ENCODE measurements at places on chromosomes 6 and 20.

DNA sequence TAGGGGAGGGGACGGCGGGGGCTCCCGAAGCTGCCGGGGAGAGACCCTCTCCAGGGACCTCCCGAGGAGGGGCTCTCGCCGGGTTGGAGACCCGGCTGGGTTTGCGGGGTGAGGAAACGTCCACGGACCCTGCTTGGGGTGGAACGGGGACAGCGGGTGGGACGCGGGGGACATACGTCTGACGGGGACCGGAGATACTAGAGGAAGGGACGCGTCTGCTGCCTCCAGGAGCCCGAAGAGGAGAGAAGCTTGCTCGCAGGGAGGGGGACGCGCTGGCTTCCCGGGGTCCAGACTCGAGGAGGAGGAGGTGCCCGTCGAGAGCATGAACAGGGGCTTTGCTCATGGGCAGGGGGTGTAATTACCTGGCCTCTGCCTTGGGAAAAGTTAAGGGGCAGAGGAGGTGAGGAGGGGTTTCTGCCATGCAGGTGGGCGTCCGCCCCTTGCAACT lies 593 bp downstream of the DNMT3B start:
- no peak for DNase-seq

DNA sequence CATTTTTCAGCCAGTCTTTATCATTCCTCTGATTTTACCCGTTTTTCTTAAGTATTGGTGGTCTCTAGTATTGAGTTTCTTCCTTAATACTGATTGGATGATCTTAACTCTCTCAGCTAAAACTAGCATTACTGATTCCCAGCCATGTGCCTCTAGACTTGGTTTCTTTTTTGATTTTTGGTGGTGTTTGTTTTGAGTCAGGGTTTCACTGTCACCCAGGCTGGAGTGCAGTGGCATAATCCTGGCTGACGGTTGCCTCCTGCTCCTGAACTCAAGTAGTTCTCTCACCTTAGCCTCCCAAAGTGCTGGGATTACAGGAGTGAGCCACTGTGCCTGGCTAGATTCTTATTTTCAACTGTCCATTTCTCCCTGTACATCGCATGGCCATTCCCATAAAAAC lies 24.9 kb downstream of the DPPA5 start:
- DNase-seq = no peak

GRCh38 chr6:71236926-71237434 lies 51.6 kb upstream of the OGFRL1 start:
- no peak for DNase-seq

- no peak for DNase-seq
These were observed 215.7 kb downstream of the SLC35F1 start for GRCh38 chr6:118122801-118123200.

GRCh38 chr20:57034001-57034400 lies 232.4 kb downstream of the BMP7 start:
- no peak for DNase-seq

DNA sequence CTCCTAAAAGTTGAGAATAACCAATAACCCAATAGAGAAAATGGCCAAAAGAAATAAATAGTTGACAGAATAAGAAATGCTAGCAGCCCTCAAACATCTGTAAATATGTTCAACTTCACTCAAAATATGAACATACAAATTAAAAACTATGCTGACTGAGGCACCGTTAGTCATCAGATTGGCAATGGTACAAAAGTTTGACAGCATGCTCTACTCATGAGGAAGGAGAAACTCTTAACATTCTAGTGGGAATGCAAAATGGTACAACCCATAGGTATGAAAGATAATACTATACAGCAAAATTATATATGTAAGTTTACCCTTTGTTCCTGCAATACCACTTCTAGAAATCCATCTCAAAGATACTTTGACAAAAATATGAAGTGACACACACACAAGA lies 1.6 kb upstream of the ZSCAN12 start:
- DNase-seq = no peak

GRCh38 chr20:34996243-34997028 lies 40.8 kb downstream of the MYH7B start:
- no peak for DNase-seq

- no peak for DNase-seq
These were observed 149.5 kb downstream of the LRFN2 start for GRCh38 chr6:40437631-40438030.

DNA sequence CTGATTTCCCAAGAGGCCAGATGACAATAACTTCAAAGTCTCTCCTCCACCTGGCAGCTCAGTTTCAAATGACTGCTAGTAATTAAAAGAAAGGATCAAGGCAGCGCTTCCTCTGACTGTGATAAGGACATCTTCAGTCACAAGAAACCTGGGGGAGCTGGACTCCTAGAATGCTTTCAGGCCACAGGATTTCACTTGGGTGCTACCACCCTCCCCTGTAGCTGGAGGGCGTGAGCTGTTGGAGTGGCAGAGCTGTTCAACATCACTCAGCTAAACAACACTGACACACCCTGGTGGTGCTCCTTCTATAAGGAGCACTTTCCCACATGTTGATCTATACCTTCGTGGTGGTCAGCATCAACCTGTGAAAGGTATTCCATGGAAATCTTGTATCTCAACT lies 2.2 kb upstream of the CNR1 start:
- DNase-seq = no peak

DNA sequence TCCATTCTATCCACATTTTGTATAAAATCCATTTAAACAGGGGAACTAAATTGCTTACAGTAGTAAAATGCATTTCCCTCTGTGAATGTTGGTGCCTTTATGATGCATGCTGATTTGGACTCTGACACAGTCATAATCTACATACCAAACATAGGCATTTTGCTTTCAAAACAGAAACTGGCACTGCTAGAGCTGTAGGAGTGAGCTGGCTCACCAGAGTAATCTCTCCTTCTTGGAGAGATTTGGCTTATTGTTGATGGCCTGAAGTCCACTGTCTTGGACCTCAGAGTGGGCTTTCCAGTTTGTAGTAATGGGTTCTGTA lies 363.2 kb upstream of the FLRT3 start:
- no peak for DNase-seq

- DNase-seq = no peak
These were observed 1.0 kb downstream of the LZTS3 start for GRCh38 chr20:3172126-3172932.

Measured in hippocampal formation (tissue), 2 donors.